ENCODE measurements at places on chromosomes 1 and 21.

DNA sequence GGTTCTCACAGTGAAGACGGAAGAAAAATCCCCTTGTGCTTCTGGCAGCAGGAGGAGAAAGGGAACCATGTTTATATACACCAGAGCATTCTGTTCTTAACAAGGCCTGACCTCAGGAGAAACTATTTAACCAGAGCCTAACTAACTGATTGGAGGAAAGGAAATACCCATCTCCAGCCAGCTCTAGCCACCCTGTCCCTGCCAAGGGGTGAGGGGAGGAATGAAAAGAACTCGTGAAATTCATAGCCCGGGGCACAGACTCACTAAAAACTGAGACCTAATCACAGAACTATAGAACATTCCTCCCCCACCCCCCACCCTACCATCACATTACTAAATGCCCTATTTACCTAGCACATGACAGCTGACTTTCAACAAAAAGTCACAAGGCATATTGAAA lies 65.0 kb downstream of the KCNH1 start:
- DNase-seq, result no peak

DNA sequence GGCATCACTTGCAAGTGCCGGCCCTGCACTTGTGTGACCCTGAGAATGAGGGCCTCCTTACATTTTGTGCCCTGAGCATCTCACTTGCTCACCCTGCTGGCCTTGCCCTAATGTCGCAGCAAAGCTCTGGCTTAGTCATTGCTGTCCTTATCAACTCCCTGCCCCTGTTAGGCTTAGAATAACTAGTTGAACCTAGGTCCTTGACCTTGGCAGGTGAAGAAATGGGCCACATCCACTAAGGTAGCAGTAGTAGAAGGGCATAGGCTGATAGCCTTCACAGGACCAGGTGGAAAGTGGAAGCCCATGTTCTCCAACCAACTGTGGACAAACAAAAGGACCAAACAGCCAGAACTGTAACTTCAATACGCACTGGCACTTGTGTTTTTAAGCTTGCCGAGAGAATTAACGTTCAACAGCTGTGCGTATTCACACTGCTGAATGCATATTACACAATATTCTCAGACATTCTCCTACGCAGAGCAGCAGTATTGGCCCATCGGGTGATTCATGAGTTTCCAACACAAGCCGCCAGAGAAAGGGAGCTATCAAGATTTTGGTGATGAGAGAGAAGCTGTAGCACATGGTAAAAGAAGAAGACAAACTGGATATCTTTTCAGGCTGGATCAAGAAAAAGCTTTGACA lies 27.7 kb upstream of the PTGFRN start:
- peak; percentile 95 for DNase-seq

- no peak for DNase-seq
Observed at GRCh38 chr1:6866825-6867224, 81.6 kb downstream of the CAMTA1 start.

GRCh38 chr1:44828003-44828651 lies 14.9 kb downstream of the PTCH2 start:
- no peak for DNase-seq

- no peak for DNase-seq
Observed at GRCh38 chr1:81029266-81029665, 771.5 kb upstream of the ADGRL2 start.

DNA sequence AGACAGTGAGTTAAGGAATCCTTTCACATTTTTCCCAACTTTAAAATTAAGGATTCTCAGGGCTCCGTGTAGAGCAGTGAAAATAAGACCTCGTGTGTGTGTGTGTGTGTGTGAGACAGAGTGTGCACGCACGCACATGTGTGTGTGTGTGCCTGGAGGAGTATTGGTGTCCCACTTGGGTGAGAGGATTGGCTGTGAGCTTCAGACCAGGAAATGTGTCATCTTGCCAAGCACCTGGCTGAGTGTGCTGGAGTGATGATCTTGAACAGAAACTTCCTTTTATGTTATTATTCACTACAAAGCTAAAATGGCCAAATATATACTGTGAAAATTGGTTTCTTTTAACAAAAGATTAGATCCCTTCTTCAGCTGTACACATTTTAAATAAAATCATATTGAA lies 35.2 kb upstream of the NTPCR start:
- DNase-seq, result no peak

GRCh38 chr1:226990133-226990716 lies 50.1 kb downstream of the COQ8A start:
- no peak for DNase-seq

GRCh38 chr21:25790122-25790877 lies 55.5 kb downstream of the GABPA start:
- peak; percentile 7 for DNase-seq

GRCh38 chr1:152919071-152919470 lies 10.7 kb downstream of the IVL start:
- no peak for DNase-seq

DNA sequence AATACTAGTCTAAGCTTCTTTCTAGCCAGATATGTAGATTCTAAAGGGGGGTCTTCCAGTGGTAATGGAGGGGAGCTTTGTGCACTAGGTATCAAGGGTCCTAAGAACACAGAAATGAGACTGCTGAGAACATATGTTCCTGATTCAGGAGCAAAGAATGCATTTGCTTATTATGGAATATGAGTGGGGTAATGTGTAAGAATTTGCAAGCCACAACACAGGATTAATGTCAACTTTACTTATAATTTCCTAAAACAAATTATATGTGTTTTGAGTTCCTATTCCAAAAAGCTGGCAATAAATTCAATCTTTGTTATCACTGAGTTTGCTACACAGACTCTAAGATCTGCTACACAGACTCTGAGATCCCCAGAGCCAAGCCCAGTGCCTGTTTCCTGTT lies 357.0 kb upstream of the PTBP2 start:
- DNase-seq, result no peak

DNA sequence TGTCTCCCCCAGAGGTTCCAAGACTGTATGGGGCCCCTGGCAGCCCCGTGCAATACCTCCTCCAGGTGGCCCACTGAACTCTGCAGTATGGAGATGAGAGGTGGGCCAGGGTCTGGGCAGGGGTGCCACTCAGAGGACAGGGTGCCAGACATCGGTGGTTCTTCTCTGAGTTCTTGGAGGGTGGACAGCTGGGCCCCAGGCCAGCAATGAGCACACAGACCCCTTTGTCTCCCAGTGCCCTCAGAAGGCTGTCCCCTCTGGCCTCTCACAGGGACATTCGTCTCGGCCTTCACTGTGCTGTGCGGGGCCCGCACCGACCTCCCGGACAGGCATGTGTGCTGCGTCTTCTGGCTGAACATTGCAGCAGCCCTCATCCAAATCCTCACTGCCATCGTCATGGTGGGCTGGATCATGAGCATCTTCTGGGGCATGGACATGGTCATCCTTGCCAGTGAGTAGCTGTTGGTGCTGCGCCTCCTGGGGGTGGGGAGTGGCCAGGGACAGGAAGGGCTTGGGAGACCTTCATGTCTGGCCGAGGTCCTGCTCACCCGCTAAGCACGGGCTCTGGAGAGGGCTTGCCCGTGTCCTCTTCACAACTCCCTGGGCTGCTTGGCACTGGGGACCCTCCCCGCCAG lies 48.1 kb downstream of the STUM start:
- DNase-seq, result no peak

GRCh38 chr1:116139592-116140134 lies 28.5 kb downstream of the MAB21L3 start:
- no peak for DNase-seq

DNA sequence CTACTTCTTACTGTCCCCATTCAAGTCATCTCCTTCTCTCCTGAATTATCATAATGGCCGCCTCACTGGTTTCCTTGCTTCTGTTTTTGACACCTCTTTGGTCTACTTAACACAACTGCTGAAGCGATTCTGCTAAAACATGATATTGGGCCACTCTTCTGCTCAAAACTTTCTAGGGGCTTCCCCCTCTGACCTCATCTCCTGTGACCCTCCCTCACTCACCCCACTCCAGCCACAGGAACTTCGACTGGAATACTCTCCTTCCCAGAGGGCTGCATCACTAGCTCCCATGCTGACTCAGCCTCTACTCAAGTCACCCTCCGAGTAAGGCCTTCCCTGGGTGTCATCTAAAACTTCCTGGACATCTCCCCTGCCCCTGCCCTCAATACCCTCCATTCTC lies 35.7 kb downstream of the NRIP1 start:
- DNase-seq, result no peak

GRCh38 chr1:95832370-95832769 lies 598.4 kb downstream of the RWDD3 start:
- no peak for DNase-seq

DNA sequence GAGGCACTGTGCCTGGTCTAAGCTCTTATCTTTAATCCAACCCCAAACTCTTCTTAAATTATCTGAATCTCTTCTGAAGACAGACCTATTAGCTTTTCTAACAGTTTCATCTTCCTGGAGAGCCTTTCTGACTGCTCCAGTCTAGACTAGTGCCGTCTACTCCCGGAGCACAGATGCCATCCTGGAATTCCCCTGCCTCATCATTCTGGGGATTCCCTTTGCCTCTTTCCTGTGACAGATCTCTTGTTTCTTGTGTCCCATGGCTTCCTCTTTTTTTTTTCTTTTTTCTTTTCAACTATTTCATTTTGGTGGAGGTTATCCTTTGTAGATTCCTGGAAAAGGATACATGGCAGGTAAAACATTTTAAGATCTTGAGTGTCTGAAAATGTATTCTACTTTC lies 11.7 kb downstream of the SEMA4A start:
- DNase-seq, result no peak

- no peak for DNase-seq
Observed at GRCh38 chr1:214259353-214259977, 21.5 kb upstream of the SMYD2 start.

GRCh38 chr1:54287176-54287650 lies 87.2 kb downstream of the MRPL37 start:
- no peak for DNase-seq

DNA sequence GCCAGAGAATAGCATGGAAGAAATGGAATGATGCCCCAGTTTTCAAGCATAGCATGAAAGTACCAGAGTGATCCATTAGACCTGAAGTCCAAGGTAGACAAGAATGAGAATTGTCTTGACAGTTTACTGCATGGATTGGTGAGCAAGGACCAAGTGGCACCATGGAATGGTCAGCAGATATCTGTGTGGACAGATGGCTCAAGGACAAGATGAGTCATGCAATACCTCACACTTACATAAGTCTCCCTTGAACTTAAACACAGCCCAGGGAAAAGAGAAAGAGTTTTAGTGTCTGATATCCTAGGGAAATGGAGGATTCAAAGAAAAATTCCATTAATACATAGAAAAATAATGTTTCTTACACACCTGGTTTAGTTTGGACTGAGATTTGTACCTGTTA lies 195.2 kb downstream of the MRPL39 start:
- no peak for DNase-seq

GRCh38 chr1:84737590-84737989 lies 47.3 kb upstream of the SSX2IP start:
- DNase-seq, result no peak

DNA sequence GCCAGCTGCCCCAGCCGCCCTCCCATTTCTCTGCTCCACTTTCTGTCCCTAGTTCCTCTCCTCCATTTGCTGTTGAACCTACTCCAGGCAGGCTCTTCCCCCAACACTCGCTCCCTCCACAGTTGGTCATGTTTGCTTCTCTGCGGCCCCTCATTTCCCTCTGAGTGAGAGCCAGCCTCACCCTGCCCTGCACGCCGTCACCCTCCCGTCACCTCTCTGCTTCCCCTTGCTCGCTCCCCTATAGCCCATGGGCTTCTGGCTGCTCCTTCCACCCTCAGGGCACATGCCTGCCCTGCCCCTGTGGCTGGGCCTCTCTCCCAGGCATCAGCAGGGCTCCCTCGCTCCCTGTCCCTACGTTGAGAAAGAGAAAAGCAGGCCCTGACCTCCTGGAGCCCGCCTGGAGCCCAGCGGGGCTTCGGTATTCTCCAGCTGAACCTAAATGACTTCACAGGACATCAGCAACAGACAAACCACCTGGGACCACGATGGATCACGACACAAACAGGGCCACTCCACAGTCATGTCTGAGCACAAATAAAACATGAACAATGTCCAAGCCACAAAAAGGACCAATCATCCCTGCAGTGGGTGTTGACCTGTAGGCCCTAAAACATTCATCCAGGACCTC lies 13.3 kb upstream of the THEMIS2 start:
- DNase-seq, result no peak

DNA sequence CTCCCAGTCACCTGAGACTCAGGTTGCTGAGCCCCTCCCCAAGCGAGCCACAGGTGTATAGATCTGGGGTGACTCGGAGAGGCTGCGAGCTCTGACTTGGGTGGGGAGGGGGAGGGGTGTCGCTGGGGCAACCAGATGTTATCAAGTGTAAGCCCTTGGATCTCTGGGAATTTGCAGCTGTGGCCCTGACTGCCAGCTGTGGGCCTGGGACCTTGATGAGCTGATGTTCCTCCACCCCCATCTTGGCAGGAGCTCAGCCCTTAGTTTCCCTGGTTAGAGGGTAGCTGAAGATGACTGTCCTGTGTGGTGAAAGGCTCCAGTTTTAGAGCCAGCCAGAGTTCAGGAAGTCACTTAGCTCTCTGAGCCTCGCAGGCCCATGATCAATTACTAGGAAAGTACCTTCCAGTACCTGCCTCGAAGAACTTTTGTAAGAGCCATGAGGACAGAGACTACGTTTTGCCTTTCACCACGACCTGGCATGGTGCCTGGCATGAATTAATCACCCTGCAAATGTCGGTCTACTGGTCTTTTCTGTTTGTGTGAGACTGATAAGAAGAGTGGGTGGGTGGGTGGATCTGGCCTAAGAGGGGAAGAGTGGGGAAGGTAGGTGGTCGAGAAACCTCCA lies 55.8 kb downstream of the YARS1 start:
- peak; percentile 33 for DNase-seq

- DNase-seq, result no peak
Observed at GRCh38 chr1:241551759-241552638, 19.8 kb downstream of the KMO start.

DNA sequence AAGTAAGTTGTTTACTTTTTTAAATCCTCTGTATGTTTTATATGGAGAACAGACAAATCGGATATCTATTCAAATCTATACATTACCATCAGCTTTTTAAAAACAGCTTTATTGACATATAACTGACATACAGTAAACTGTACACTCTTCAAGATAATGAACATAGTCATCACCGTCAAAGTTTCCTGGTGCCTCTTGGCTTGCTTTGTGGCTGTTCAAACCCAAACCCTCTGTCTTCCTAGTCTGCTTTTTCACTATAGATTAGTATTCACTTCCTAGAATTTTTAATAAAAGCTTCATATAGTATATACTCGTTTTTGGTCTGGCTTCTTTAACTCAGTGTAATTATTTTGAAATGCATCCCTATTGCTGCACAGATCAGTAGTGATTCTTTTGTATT lies 56.4 kb upstream of the TPTE start:
- DNase-seq, result no peak

- no peak for DNase-seq
Observed at GRCh38 chr21:41761211-41761933, 5.5 kb downstream of the RIPK4 start.

- peak; percentile 40 for DNase-seq
Observed at GRCh38 chr1:234139966-234140365, 233.3 kb upstream of the COA6 start.
